Hematopoietic multipotent progenitor cell (in vitro differentiated cells): ENCODE measurements at places on chromosomes 12 and 14.
A peak's percentile ranks its signal among the peaks of the same experiment; 100 is the strongest.

DNA sequence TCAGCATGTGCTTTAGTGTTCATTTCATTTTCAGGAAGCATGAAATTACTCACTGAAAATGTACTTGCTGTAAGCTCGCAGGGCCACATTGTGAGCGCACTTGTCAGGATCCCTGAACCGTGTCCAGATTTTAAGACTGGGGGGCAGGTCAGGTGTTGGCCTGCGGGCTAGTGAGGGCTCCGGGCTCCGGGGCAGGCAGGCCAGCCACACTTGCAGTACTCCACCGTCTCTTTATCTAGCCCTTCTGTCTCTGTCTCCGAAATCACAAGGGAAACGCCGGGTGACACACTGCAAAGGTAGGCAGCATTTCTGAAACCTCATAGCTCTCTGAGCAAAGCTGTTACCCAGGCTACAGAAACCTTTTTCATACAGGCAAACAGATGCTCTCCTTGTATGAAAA, 98.7 kb downstream of the EML1 start:
- no peak for DNase-seq

- DNase-seq, result no peak
These were observed 48.4 kb downstream of the ETV6 start for GRCh38 chr12:11697670-11698387.

DNA sequence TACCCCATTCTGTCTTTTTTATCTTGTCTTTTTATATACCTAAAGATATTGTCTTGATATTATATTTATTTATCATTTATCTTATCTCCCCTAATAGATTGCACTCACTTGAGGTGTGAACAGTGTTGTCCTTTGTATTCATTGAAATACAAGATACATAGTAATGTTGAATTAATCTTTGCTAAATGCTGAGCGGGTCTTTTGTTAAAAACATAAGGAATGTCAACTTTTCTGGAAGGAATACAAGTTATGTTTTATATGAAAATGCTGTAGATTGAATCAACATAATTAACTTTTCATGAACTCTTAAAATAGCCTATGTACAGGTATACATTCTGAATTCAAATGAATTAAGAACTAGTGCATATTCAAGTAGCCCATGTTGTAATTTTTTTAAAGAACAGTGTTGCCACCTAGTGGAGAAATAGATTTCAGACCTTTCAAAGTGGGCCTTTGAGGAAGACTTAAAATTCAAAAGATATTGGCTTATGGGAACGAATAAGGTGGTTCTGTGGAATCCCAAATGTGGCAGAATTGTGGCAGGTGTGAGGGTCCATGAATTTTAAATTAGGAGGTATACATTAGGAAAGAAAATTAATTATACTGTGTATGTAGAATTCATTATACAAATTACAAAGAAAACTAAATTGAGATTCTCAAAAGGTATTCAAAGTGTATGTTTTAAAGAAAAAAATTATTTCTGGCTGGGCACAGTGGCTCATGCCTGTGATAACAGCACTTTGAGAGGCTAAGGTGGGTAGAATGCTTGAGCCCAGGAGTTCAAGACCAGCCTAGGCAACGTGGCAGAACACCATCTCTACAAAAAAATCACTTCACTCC, 19.1 kb downstream of the BBOF1 start:
- peak; percentile 45 for DNase-seq

DNA sequence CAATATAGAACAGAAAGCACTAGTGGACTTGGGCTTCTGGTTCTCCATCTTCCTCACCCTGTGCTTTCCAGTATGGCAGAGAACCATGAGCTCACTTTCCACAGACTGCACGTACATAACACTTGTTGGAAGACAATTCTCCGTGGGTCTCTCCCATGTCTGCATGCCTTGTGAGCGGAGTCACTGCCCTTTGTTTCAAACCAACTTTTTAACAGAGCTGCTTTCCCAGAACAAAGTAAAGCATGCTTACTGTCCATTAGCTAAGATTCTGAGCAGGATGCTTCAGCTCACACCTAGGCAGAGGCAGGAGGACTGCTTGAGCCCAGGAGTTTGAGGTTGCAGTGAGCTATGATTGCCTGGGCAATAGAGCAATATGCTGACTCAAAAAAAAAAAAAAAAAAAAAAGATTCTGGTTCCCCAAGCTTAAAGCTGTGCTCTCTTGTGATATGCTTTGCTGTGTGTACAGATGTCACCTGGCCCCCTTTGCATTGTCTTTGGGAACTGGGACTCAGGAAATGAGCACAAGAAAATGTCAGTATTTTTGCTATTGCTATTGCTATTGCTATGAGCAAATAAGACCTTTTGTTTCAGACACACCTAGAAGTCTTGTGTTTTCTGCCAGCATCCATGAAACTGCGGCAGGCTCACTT, 54.6 kb upstream of the PTGR2 start:
- DNase-seq, result no peak

- DNase-seq, result no peak
These were observed 24.5 kb downstream of the NELL2 start for GRCh38 chr12:44851586-44851985.

DNA sequence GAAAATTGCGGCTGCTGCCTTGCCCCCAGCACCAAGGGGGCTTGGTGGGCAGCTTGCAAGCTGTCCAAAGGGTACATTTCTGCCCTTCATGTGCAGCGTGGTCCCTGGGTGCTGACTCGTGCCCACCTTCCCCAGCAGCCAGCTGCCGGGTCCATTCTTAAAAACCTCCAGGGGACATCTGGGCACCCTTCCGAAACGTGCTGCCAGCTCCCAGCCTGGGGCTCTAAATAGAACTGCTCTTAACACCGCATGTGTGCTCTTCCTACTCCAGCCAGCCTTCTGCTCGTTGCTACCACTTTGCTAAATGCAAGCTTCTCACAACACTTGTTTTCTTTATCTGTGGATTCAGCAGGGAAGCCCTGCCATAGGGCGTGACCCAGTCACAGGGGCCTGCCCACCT, 66.0 kb downstream of the RIMBP2 start:
- DNase-seq, result no peak

- no peak for DNase-seq
These were observed 43.5 kb downstream of the DPF3 start for GRCh38 chr14:72850360-72850759.

DNA sequence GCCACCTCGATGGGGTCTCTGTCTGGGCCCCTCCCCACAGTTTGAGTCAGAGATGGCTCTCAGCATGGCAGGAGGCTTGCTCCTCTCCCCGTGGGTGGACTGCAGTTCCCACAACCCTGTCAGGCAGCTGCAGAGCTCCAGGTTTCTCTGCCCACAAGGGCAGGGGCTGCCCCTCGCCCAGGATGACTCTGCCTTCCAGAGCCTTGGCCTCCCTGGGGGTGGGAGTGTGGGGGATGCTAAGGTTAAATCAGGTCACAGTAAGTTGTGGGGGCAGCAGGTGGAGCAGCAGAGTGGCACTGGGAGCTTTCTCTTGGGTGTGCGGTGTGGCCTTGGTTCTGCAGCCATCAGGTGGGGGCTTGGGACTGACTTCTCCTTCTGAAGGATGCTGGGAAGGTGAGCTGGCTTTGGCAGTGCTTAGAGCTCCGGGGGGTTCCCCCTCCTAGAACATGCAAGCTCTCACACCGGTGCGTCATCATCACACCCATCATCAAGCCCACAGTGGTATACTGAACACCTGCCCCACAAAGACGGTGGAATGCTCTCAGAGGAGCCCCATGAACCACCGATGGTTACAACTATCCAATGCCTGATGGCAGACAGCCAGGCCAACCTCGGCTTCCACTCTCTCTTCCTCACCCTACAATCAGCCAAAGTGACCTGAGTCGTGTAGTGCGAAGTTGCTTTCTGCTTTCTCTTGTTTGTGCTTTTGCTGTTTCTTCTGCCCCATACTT, 39.7 kb downstream of the ERH start:
- DNase-seq, result no peak

GRCh38 chr14:103078420-103078749, 5.6 kb upstream of the LBHD2 start:
- DNase-seq, result peak; percentile 89

- peak; percentile 97 for DNase-seq
These were observed 134.4 kb upstream of the FGD4 start for GRCh38 chr12:32264961-32265360.

- DNase-seq, result no peak
These were observed 9.8 kb downstream of the GALNT6 start for GRCh38 chr12:51381226-51382079.

- no peak for DNase-seq
These were observed 93.7 kb upstream of the USP15 start for GRCh38 chr12:62166525-62166924.

GRCh38 chr14:87999277-87999676, 5.7 kb upstream of the GPR65 start:
- DNase-seq, result no peak

DNA sequence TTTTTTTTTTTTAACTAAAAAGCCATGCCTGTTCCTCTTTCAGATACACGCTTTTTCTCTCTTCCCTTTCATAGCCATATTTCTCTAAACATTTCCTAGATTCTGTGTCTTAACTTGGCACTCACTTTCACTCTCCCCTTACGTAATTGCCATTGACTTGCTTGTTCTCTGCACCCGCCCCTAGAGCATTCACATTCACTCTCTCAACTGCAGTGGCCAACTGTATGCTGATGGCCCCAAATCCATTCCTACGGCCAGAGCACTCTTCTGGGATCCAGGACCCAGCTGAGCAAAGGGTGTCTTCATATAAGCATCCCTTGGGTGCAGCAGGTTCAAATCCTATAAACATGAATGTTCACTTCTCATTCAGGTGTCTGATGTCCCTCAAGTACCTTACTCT, 59.5 kb downstream of the CKB start:
- no peak for DNase-seq

DNA sequence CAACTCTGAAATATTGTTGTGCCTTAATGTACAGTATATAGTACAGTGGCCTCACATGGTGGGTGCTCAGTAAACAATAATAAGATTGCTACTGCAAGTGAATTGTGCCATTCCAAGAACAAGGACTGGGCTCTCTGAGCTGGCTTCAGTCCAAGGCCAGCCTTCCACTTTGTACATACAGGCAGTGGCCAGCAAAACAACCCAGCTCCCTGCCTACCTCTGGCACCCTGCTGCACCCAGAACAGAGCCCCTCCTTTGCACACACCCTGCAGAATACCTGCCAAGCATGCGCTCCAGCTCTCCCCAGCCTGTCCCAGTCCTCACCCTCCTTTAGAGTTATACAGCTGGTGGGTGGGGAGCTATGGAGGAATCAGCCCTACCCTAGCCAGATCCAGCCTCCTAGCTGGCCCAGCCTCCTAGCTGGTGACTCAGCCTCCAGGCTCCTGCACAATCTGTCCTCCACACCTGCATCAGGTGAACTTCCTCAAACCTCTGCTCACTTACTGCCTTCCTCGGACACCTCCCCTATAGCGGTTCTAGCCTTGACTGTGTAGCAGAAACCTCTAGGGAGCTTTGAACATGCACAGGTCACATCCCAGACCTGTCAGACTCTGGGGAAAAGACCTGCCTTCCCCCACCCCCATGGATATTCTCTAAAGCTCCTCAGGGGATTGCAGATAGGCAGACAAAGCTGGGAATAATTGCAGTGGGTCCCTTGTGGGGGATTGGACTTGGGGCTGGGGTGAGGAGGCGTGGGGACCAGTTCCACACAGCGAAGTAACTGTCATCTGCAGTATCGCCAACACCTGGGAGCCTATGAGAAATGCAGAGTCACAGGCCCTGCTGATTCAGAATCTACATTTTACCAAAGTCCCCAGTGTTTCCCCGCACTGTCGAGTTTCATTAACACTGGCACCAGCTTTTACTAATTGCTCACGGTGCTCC, 17.9 kb downstream of the ZDHHC22 start:
- no peak for DNase-seq

GRCh38 chr14:68174446-68174845, 354.9 kb downstream of the RAD51B start:
- no peak for DNase-seq

DNA sequence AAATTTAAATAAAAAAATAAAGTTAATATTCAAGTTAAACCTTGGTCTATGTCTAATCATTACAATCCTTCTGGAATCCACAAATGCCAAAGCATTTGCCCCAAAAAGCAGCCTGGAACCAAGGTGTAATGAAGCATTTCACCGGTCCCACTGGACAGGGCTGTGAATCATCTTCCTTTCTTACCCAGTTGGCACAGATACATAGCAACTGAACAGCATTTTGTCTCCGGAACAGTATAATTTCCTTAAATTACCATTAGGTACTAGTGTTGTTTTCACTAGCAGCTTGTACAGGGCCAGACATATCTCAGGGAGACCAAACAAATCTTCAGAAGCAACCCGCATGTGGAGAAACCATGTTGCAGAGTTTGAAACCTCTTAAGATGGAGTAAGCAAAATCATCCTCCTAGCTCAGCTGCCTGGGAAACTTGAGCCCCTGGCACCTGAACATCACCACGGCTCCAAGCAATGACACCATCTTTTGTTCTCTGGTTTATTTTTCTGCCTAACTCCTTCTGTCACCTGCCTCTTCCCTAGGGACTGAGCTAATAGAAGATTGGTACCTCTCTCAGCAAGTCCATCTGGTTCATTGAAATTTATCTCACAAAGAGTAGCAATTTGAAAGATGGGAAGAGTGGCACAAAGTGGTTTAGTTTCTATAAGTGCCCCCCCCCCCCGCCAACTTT, 17.9 kb upstream of the MDM1 start:
- DNase-seq, result no peak

DNA sequence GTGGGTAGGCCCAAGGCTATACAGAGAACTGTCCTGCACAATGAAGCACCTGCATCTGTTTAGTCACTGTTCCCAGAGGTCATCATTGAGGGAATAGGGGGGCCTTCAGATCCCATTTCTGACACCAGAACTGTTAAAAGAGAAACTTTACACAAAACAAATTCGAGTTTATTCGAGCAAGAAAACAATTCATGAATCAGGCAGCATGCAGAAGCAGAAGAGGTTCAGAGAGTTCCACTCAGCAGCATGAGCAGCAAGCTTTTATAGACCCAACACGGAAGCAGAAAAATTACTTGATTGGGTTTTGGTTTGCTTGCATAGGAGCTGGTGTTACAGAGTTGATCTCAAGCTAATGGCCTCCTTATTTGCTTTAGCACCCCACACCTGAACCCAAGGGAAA, 1.7 kb upstream of the SFSWAP start:
- no peak for DNase-seq

- no peak for DNase-seq
These were observed 56.6 kb downstream of the METTL25 start for GRCh38 chr12:82414926-82415325.

DNA sequence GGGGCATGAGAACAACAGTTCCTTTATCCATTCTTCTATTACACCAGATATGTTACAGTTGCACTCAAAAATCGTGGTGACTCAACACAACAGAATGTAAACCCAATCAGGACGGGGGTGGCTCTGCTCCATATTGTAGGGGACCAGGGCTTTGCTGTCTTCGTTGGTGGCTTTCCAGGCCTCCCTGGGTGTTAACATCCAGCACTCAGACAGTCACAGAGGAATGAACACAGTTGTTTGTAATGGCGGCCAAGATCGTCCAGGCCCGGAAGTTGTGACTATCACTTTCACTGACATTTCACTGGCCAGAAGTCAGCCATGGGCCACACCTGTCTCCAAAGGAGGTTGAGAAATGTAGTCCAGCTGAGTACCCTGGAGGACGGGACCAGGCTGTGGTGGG, 204.1 kb downstream of the CACNA1C start:
- no peak for DNase-seq

- DNase-seq, result no peak
These were observed 3.1 kb downstream of the ARHGEF25 start for GRCh38 chr12:57614178-57614947.

- DNase-seq, result no peak
These were observed 30.6 kb downstream of the NAV3 start for GRCh38 chr12:77861317-77861716.

- DNase-seq, result peak; percentile 24
These were observed 524.4 kb downstream of the MED13L start for GRCh38 chr12:115752913-115753726.
